ENCODE measurements at places on chromosomes 5 and 9.

DNA sequence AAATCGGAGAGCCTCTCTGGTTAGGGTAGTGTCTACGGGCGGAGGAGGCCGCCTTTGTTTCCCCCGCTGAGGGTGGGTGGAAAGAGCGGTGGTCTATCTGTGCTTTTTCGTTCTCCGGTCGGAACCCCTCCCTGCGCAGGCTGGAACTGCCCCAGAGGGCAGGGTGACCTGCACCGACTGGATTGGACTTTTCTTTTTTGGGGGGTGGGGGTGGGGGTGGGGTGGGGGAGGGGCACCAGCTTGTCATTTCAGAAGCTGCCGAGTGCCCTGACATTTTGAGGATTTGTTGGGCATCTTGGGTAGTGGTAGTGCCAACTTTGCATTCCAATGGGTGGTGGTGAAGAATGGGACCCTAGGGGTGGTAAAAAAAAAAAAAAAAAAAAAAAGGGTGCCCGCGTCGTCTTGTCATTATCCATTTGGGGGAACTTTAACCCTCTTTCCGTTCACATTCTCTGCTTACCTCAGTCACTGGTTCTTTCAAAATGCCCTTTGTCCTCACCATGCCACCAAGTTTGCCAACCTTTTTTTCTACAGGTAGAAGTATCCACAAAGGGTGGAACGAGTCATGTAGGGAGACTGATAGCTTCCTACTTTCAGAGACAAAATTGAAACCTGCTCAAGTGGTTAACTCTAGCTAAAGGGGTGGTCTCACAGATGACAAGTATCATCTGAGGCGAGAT is 1.3 kb downstream of the UBE2R2 start:
- DNase-seq = no peak

- DNase-seq = no peak
These were observed 365.1 kb upstream of the RIOK2 start for GRCh38 chr5:97547999-97548738.

- DNase-seq = no peak
These were observed 29.4 kb upstream of the UBE2D2 start for GRCh38 chr5:139531772-139532169.

- DNase-seq = no peak
These were observed 124.6 kb upstream of the ERCC6L2 start for GRCh38 chr9:95750725-95751519.

DNA sequence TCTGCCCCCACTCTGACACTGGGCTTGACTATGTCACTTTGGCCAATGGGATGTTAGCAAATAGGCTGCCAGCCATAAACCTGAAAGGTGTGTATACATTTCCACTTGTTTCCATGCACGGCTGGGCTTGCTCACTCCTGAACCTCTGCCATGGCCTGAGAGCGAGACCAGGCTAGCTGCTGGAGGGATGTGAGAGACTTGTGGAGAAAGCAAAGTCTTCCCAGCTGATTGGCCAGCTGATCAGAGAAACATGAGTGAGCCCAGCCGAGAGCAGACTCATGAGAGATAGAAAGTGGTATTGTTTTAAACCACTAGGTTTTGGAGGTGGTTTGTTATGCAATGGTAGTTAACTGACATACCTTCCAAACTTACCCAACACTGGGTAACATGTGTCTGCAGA is 13.9 kb downstream of the FAM193B start:
- no peak for DNase-seq

GRCh38 chr5:120457839-120458507 is 6.1 kb upstream of the PRR16 start:
- no peak for DNase-seq

GRCh38 chr9:84893419-84894128 is 224.0 kb downstream of the NTRK2 start:
- DNase-seq = no peak

DNA sequence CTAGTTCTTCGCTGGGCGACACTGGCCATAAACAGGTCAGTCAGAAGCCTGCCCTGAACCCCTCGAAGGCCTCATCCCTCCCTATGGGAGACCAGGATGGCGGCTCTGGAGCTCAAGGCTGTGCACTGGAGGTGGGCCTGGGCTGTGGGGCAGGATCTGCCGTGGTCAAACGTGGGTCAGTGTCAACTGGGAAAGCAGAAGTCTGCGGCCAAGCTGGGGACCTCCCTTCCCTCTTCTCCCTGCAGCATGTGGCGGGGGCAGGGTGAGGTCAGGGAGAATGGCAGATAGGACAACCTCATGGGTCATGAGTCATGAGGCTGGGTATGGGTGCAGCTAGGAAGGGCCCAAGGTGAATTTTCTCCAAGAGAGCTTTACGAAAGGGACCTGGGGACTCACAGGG is 132.9 kb downstream of the RXRA start:
- no peak for DNase-seq

DNA sequence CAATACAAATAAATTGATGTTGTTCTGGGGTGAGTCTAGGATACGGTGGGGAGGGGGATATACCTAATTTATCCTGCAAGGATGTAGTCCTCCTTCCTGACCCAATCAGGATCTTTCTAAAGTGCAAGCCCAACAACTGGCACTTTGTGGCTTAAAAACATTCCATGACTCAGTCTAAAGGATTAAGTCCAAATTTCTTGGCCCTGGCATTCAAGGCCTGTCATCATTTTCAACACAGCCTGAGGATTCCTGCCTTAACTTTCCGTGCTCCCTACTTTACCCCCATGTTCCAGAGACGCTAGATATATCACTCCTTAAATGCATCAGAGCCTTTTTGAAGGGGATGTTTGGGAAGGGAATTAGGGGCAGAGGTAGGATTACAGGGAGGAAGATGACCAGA is 1.0 kb downstream of the FAM221B start:
- no peak for DNase-seq

- no peak for DNase-seq
These were observed 7.9 kb upstream of the FAT2 start for GRCh38 chr5:151598984-151599383.

DNA sequence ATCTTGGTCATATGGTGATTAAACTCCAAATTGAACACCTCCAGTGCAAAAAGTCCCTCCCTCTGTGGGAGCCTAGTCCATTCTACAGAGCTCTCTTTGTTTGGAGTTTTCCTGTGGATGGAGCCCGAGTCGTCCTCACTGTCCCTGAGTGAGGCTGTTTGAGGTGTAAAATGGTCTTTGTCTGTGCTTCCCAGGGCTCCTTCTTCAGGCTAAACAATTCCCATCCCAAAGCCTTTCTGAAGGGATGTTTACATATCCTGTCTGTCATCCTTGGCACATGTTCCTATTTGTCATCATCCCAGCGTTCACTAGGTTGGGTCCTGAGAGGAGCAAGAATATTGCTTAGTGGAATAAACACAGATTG is 68.9 kb downstream of the COL27A1 start:
- no peak for DNase-seq

DNA sequence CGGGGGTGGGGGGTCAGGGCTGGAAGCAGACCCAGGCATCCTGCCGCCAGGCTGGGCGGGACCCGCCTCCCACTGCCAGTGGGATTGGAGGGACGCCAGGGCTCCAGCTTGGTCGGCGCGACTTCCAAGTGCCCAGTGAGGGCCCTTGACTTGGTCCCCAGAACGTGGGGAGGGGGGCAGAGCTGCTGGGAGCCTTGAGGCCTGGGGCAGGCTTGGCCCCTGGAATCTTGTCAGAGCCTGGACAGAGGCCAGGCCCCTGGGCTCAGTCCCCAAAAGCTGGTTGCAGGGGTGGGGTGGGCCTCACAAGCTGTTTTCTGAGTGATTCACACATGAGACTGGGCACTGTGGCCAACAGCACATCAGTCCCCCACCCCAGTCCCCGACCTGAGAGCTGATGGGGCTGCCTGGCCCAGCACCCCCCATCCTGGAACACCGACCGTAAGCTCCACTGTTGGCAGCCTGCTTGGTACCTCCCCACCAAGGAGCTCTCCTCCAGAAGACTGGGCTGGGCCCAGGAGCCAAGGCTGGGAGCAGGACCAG is 526 bp downstream of the CLIC3 start:
- no peak for DNase-seq

GRCh38 chr5:145903113-145903512 is 30.3 kb upstream of the GRXCR2 start:
- DNase-seq = no peak

GRCh38 chr5:174533751-174534241 is 190.6 kb upstream of the MSX2 start:
- no peak for DNase-seq
